ENCODE measurements at places on chromosomes 4 and X.

DNA sequence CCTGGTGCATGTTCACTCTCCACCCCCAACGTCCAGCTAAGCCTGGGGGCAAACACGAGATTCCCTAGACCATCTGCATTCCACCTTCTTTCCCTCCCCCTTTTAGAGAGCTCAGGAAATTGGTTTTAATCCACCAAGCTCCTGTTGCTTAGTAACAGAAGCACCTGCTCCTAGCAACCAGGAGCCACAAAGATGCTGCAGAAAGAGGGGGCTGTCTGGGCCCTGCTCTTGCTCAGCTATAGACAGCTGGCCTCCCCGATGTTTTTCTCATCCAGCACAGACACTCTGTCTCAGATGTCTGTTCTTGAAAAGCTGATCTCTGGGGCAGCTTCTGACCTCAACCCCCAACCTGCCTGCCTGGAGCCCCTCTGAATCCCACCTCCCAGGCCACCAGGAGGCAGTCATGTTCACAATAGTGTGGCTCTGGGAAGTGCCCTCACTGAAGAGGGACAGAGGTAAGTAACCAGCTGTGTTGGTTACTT, 71.5 kb downstream of the SLC16A2 start:
- peak; percentile 45 for DNase-seq

DNA sequence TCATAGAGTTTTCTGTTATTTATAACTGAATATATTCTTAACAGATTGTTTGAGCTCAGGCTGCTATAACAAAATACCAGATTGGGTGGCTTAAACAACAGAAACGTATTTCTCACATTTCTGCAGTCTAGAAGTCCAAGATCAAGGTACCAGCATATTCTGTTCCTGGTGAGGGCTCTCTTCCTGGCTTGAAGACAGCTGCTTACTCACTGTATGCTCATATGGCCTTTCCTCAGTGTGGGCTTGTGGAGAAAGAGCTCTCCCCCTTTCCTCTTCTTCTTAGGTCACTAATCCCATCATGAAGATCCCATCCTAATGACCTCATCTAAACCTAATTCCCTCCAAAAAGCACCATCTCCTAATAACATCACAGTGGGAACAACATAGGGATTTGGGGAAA, 117.8 kb downstream of the RASGEF1B start:
- no peak for DNase-seq

DNA sequence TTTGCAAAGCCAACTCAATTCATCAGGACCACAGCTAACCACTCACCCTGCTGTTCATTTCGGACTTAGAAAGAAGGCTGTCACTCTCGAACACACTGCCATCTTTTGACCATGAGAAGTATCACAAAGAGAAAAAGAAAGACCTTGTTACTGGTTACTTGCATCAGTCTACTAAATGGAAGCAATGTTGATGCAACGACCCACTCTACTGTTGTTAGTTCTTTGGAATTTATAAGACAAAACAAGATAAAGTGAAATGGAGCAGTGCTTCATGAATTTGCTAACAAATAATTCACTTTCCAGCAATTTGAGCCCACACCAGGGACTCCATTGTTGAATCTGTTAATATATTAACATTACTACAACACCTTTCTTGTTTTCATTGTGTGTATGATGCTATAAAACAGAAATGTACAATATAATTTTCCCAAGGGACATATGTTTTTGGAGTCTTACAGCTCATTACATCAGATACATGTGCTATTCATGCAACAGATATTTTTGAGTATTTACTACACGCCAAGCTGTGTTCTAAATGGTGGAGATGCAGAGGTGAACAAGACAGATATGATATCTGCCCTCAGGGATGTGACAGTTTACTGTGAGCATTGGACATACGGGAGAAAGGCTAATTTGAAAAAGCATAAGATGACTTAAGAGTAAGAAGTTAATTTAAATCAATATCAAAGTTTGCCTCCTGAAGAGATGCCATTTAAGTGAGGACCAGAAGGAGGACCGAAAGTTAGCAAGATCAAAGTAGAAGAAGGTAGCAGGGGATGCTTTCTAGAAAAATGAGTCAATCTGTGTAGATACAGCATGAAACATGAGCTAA, 87.2 kb downstream of the AREG start:
- DNase-seq: no peak

DNA sequence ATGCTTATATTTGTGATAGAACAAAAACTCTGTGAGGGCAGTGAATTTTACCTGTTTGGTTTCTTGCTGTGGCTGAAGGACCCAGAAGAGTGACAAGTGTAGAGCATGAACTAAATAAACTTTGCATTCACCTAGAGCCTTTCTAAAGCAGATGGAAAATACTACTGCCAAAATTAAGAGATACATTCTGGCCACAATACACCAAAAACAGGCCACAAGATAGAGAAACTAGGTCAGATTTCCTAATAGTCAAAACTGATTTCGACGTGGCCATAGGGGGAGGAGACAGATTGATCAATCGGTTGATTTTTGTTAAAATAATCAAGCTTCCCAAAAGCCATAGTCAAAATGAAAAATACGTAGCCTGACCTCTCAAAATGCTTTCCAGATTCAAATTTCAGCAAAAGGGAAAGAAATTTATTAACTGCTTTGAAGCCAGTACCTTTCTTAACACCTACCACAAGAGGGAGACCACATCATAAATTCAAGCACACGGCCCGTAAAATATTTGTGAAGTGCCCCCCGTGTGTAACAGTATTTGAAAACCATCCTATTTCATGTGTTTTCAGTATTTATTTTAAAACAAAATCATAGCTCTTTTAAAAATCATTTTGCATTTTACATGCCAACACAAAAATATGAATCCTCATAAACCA, 132.4 kb downstream of the CORIN start:
- no peak for DNase-seq

- DNase-seq: no peak
Observed at GRCh38 chrX:108331126-108331909, 106.9 kb downstream of the COL4A6 start.

DNA sequence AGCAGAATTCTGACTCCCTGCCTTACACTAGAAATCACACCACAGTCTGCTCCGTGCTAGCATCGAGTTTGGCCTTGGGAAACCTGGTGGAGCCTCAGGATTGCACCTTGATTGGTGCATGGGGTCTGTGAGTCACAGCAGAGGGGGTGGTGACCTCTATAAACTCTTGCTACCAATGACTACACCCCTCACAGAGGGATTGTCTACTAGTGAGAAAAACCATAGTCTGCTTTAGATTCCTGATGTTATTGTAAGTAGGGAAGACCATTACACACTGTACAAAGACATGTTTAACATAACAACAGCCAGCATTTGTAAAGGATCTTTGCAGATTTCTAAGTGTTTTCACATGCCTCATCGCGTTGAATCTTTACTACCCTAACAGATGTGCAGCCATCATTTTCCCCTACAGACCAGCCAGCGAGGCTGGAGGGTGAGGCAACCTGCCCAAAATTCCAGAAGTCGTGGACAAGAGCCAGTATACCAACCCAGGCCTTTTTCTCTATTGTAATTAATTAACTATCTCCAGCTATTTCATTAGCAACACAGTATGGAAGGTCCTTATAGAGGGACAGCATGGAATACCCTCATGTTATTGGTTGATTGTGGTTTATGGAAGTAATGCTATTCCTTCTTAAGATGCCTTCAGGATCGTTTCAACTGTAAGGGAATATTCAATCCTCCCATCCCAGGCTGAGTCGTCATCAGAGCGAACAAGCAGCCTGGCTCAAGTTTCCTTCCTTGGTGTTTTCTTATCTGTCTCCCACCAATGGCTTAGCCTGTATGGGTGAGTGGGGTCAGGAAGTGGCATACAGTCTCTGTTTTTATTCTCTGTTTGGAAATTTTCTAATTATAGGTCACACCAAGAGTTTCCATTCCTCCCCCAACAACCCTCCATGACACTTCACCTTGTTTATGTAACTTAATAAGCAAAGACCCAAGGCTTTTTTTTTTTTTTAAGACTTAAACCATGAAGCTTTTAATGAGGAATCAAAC, 55.9 kb upstream of the KDR start:
- no peak for DNase-seq

Measured in head of caudate nucleus (tissue), 42 donors.